ENCODE measurements at places on chromosomes 7 and 10.
A peak's percentile ranks its signal among the peaks of the same experiment; 100 is the strongest.

GRCh38 chr7:26487780-26488515 is 196.3 kb downstream of the SNX10 start:
- DNase-seq, result no peak

DNA sequence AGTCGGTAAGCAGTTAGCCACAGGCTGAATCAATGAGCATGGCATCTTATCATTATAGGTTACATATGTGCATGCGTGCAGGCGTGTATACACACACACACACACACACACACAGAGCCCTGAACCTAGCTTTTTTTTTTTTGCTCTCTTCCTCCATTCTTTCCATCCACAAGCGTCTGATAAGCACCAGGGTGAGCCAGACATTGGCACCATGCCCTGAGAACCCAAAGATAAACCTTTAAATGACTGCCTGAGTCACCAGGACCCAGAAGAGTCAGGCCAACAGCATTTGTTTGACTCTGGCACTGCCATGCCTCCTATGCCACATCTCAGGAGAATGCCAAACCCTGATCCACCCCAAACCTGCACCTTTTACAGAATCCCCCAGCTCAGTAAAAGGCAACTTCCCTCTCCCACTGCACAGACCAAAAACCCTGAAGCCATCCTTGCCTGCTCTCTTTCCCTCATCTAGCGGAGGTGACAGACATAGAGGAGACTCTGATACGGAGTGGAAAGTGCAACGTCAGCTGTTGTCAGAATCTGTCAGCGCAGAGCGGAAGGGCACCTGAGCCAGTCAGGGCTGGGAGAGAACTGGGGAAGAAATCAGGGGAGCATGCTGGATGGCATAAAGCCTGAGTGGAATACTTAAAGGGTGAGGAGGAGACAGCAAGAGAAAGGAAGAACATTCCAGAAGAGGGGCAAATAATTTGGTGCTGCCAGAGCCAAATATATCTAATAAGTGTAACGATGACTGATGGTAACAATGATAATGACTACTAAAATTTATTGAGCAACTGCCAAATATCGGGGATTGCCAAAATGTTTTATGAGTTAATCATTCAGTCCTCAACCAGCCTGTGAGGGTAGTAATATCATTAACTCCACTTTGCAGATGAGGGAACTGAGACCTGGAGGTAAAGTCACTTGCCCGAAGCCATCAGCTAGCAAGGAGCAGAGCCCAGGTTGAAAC is 3.2 kb downstream of the PARP12 start:
- no peak for DNase-seq

DNA sequence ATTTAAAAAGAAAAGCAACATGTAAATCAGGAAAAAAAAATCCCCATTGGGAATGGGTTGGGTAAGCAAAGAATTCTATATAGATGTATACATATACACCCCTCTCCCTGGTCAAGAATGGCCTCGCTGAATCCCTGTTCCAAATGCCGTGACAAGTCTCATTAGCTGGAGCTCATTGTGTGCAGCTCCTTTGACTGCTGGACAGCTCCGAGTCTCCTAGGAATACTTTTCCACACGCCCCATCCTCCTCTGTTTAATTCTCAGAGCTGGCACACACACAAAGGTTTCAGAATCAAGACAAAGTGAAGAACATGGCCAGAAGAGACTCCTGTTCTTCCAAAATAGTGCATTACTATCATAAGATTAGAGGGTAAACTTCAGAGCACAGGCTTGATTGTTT is 130.9 kb upstream of the MKLN1 start:
- peak; percentile 79 for DNase-seq

GRCh38 chr10:128151031-128151430 is 24.8 kb upstream of the MKI67 start:
- no peak for DNase-seq

- DNase-seq, result no peak
These were observed 68.1 kb upstream of the LEP start for GRCh38 chr7:128172963-128173362.

- DNase-seq, result no peak
These were observed 432.9 kb downstream of the GATA3 start for GRCh38 chr10:8487346-8487745.

DNA sequence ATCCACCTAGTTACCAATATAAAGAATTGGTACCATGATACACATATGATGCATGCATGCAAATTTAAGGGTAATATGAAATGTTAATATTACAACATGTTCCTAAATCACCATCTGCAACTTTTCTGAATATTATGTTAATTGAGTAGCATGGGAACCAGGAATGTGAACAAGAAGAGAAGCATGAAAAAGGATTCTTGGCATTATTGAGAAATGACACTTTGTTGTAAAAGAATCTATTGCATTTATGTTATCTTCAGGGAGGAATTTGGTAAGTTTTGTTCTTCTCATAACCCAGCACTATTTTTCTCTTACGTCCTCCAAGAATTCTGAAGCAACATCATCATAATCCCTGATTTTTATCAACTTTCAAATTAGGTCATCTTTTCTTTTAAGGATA is 159.9 kb upstream of the SLC25A13 start:
- no peak for DNase-seq

GRCh38 chr10:11719496-11720259 is 22.5 kb upstream of the ECHDC3 start:
- no peak for DNase-seq

DNA sequence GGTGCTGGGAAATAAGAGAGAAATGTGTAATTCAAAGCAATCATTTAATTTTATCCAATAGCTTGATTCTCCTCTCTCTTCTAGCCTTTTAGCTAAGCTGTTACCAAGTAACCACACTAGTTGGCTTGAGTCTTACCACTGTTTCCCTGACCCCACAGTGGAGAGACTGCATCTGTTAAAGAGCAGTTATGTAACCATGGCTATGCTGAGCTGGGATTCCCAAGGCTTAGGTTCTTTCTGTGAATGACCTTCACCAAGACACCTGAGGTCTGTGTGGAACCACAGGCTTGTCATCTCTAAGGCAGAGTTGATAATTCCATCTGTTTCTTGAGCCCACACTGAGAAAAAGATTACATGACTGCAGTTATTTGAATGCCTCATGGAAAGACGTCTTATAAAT is 47.7 kb upstream of the ATRNL1 start:
- no peak for DNase-seq

GRCh38 chr7:136941816-136942215 is 73.4 kb downstream of the CHRM2 start:
- DNase-seq, result no peak

GRCh38 chr7:107232568-107233090 is 63.8 kb downstream of the HBP1 start:
- no peak for DNase-seq

DNA sequence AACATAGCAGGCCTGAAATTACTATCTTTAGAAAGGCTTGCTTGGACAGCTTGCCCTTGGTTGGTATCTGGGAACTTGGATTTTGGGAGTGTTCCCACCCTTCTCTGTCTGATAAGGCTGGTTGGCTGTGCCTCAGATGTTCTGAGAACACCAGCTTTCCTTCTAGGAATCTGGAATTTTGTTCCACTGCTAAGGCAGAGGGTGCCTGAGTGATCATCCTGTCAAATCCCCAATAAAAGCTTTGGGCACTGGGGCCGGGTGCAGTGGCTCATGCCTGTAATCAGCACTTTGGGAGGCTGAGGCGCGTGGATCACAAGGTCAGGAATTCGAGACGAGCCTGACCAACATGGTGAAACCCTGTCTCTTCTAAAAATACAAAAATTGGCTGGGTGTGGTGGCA is 5.0 kb downstream of the TRUB1 start:
- DNase-seq, result no peak

- DNase-seq, result no peak
These were observed 592.2 kb downstream of the SDK1 start for GRCh38 chr7:3893151-3893788.

- DNase-seq, result peak; percentile 24
These were observed 63.5 kb downstream of the UBE2H start for GRCh38 chr7:129889133-129889844.

GRCh38 chr10:47456794-47457527 is 27.0 kb downstream of the ANXA8 start:
- DNase-seq, result no peak

GRCh38 chr10:30784524-30784896 is 155.0 kb upstream of the LYZL2 start:
- peak; percentile 11 for DNase-seq

GRCh38 chr7:54596747-54597146 is 54.6 kb downstream of the VSTM2A start:
- DNase-seq, result no peak

GRCh38 chr7:90988516-90988915 is 275.7 kb upstream of the FZD1 start:
- DNase-seq, result peak; percentile 79

DNA sequence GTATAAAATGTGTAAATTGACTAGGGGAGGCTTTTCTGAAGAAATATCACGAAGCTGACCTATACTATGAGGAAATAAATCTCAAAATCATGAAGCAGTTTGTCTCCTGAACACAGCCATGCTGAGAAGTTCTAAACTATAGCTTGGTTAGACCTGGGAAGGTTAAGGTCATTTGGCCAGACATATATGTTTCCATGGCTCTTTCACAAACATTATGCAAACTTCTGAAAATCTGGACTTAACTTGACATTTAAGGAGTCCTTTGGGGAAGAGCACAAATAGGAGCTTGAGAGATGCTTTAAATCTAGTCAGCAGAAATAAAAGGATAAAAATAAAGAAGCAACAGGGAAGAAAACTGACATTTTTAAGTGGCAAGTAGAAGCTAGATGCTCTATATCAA is 115.9 kb upstream of the MEOX2 start:
- DNase-seq, result no peak

DNA sequence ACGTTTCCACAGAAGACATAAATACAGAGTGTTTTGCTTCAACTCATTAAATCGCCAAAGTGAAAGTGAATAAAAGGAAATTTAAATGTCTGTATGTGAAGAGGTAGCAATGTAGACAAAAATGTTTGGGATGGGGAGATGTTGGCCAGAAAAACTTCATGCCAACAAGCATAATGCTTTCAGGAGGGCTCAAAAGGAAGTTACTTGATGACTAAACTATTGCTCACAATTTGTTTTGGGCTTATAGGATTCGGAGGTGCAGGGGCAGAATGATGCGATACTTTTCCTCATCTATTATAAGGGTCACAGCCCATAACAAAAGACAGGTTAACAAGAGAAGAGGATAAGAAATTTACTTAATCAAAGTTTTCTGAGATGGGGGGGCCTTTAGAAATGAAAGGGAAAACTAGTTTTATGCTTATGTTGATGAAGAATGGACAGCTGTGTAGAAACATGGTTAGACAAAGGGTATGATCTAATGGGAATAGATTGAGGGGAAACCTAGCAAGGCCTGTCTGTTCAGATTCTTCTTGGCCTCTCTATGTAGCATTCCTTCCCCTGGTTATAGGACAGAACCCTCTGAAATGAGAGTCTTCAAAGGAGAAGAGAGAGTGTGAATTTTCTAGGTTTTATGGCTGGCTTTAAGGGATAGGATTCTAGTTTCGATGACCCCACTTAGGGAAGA is 898.6 kb downstream of the LRMDA start:
- DNase-seq, result no peak

- no peak for DNase-seq
These were observed 78.4 kb upstream of the LEP start for GRCh38 chr7:128162666-128163065.

DNA sequence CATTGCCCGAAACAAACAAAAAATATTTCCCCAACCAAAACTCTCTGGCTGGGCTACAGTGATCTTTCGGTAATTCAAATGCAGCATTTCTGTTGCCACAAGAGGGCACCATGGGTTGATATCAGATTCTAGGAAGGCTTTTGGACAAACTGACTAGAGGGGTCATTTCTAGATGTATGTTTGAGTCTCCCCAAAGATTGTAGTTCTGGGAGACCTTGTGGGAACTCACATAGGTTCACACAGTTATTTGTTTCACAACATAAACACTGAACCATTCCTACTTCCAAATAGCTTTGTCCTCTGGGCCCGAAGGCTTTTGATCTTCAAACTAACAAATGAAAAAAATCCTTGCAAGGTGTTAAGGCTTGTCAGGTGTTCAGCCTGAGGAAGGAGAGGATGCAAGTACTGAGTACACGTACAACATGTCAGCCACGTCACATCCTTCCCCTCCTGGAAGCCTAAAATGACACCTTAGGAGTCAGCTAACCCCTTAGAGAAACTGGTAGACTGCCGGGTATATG is 37.0 kb upstream of the IL15RA start:
- no peak for DNase-seq

- DNase-seq, result no peak
These were observed 81.0 kb downstream of the MYL10 start for GRCh38 chr7:101547916-101548661.

- no peak for DNase-seq
These were observed 55.7 kb upstream of the IL6 start for GRCh38 chr7:22671177-22671879.

DNA sequence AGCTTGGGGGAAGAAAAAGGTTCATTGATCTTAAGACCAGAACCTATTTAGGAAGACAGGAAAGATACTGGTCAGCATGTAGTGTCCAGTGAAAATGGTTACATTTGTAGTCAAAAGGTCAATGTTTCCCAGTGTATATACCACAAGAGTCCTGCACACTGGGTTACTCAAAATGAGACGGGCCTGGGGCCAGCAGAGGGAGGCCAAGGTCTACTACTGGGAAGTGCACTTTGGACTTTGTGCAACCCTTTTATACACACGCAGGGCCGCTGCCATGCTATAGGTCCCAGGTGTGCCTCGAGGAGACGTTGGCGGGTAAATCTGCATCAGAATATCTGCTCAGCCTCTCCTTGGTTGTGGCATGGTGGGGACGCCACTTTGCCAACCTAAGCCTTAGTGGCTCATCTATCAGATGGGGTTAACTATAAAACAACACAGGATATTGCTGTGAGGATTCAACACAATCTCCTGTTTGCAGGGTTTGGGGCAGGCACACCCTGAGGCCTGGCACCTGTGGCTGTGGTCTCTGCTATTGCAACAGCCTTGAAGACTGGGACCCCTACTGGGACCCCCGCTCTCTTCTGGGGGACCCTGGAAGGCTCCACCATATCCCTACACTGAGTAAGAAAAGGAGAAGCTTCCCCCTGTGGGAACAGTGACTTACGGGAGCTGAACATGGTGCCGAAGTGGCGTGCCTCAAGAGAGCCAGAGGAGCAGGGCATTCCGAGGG is 19.7 kb downstream of the CLRN3 start:
- DNase-seq, result no peak

DNA sequence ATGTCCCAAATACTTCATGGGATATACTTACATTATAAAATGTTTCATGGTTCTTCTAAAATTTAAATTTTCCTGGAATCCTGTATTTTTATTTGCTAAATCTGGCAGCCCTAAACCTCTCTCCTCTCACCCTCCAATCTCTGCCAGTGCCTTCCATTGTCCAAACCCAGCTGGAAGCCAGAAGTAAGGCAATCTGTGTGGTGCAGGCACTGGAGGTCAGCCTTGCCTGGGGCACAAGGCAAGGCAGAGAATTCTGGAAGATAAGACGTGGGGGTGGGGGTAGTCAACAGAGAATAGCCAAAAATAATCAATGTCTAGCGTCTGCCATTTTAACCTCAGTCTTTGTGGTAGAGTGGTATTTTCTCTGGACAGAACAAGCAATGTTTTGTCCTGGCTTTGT is 381.7 kb downstream of the GPAM start:
- no peak for DNase-seq

Measured in NCI-H2081 treated with DMSO at 0.1 percent for 48 hours (cell line).